Germinal center (tissue), 1 donor: ENCODE measurements at places on chromosomes 16 and 17.
A peak's percentile ranks its signal among the peaks of the same experiment; 100 is the strongest.

- DNase-seq, result no peak
Observed at GRCh38 chr17:17462048-17462824, 14.6 kb upstream of the MED9 start.

- DNase-seq, result no peak
Observed at GRCh38 chr17:73560661-73561060, 83.6 kb downstream of the SDK2 start.

DNA sequence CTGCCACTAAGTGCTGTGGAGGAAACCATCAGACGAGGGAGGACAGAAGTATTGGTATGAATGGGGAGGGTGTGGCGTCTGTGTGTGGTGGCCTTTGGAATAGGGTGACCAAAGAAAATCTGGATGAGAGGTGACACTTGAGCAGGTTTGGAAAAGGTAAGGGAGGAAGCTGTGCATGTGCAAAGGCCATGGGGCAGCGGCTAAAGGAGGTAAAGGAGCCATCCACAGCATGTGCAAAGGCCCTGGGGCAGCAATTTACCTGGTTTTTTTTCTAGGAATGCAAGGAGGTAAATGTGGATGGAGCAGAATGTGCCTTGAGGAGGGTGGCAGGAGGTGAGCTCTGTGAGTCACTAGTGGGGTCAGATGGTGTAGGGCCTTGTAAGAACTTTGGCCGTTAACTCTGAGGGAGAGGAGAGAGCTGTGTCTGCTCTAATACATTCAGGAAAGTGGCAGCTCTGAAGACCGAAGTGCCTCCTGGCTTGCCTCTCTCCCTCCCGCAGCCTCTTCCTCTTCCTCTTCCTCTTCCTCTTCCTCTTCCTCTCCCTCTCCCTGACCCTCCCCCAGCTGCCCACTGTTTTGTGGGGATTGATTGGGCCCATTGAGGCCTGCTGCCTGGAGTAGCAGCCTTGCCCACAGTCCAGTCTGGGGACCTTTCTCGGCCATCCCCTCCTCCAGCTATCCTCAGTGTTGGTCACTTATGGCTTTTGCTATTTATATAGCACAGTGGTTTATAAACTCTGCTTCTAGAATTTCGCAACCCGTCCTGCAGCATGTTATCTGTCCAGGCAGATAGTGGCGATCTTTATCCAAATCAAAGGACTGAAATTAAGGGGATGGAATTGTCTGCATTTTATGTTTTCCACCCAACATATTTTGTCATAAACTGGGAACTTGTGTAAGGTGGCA is 38.7 kb downstream of the CMIP start:
- DNase-seq, result no peak

DNA sequence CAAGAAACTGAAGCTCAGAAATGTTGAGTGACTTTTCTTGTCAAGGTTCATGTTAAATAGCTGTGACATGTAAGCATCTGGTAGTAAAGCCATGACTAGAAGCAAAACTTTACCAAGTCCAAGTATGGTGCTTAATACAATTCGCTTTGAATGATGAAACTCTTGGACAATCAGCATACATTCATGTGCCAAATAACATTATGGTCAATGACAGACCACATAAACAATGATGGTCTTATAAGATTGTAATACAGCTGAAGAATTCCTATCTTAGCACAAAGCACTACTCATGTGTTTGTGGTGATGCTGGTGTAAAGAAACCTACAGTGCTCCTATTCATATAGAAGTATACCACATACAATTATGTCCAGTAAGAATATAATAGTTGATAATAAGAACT is 97.1 kb upstream of the RPRML start:
- DNase-seq, result no peak

GRCh38 chr17:36063786-36064541 is at the start of gene CCL18:
Gene CCL18, plus strand, starts transcription at chr17:36064272. Its CDS starts 71 bp downstream, at chr17:36064343.
- DNase-seq, result no peak

GRCh38 chr16:86681031-86681756 is 102.8 kb downstream of the FOXL1 start:
- no peak for DNase-seq

DNA sequence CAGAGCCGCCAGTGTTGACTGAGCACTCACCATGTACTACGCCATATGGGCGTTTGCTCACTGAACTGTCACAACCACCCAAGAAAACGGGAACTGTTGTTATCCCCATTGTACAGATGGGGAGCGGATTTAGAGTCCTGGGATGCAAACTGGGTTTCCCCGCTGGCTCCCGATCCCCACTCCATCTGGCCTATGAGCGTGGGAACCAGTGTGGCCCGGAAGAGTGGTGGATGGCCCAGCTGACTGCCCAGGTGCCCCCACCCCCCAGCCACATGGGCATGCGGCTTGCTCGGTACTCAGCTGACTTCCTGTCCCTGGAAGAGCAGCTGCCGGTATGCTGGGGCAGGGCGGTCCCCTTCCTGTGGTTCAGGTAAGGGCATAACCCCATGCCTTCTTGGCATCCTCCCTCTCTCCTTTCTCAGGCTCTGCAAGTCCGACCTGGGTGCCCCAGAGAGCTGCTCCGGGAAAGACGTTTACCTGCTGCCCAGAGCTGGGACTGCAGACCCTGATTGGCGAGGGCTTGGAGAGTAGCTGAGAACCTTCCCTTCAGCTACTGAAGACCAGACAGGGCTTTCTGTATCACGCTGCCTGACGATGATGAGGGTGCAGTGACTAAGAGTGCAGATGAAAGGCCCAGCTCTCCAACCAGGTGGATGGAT is 16.2 kb downstream of the SOCS3 start:
- peak; percentile 82 for DNase-seq

GRCh38 chr17:34567691-34568465 is 11.5 kb upstream of the TMEM132E start:
- DNase-seq, result no peak

GRCh38 chr17:54013072-54013471 is 190.3 kb downstream of the KIF2B start:
- no peak for DNase-seq

GRCh38 chr17:75151930-75152329 is 2.4 kb downstream of the JPT1 start:
- no peak for DNase-seq

DNA sequence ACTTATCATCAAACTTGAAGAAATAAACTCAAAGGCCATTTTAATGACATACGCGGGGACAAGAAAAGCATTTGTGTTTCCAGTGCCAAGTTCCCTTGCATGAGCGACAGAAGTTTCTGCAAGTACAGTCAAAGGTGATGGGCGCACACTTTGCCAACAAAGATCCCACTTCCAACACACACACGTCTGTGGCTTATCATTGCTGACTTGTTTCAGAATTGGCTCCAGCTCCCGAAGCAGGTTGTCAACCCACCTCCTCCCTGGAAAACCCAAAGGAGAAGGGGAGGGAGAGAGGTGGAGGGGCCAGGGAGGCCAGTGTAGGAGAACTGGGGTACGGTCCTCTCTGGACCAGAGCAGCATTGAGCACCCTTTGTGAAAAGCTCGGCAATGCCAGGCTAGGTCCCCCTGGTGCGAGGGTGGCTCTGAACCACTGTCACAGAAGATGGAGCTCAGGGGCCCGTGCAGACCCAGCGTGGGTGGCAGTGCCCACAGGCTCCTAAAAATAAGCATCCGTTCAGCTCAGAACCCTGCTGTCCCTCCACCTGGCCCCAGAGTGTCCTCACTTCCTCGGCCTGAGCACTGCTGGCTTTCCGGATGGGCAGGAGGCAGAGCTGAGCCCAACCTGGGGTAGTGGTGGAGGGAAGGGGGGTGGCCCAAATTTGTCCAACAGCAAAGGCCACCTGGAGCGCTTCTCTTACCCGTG is 33.2 kb downstream of the RBFOX3 start:
- DNase-seq, result no peak

DNA sequence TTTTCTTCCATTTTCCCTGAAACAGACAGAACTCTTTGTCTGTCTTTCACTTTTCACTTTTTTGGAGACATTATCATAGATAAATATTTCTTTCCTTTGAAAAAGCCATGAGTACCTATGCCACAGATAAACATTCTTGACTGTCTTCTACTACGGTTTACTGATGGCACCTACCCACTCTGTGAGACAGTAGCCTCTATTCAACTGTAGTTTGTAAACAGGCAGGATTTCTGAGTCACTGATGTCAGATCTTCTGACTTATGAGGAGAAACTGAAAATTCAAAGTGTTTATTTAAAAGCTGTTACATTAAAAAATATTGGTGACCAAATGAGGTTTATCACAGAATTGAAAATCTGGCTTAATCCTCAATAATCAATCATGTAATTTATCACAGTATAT is 658.4 kb downstream of the TOX3 start:
- no peak for DNase-seq

DNA sequence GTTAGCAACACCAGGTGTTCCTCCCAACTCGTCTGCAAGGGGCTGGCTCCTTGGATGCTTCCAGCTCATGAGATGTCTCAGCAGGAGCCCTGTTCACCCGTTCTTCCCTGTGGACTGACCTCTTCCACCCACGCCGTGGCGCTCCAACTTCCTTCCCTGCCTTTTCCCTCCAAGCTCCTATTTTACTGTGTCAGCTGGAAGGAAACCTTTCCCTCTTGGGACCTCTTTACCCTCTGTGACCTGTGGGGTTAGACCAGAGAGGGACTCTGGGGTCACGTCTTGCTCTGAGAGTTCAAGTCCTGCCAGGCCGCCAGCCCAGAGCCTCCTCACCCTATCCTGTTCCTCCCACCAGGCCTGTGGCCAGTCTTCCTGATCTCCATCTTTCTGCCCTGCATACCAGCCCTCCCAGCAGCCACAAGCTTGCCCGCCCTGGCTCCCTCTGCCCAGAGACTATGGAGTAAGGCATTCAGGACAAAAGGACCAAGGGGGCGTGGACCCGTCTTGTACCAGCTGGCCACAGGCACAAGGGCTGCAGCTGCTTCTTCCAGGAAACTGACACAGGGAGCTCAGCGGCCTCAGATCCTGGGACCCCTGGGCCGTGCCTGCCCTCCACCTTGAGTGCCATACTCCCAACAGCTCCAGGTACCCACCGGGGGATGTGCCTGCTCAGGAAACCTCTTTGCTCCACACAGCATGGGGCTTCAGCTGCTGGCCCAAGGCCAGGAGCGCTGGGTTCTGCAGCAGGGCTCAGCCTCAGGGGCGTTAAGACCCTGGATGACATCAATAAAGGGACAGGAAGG is 3.0 kb downstream of the PAQR4 start:
- no peak for DNase-seq

- peak; percentile 73 for DNase-seq
Observed at GRCh38 chr17:44331249-44331760, 6.7 kb upstream of the SLC25A39 start.

DNA sequence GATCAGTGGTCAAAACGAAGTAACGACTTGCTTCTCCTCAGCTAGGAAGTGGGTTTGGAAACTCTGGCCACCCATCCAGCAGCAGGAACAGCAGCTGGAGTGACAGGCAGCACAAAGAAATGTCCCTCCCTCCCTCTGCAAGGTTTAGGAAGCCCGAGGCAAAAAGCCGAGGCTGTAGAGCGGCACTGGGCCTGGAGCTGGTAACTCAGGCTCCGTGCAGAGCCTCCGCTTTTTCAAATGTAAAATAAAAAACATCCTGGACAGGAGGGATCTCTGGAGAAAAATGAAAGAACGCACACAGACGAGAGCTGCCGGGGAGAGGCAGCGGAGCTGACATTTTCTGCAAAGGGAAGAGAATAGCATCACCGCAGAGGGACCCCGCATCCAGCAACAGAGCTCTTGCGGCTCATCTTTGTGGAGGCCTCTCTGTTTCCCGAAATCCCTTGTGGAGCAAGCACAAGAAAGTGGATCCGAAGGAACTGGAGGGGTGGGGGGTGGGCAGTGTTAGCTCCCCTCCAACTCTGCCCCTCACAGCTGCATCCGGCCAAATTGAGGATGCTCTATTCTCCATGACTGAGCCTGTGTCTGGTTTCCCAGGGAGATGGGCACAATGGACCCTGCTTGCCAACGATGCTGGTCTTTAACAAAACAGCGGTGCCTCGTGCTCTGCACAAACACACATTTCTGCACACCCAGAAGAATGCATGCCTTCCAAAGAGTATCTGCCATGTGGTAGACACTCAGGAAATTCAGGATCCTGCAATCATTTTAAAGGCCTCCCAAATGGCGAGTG is 335.5 kb upstream of the ZFHX3 start:
- DNase-seq, result no peak

- DNase-seq, result no peak
Observed at GRCh38 chr16:15493466-15494180, 59.2 kb downstream of the BMERB1 start.
